ENCODE measurements at places on chromosomes 5 and 9.

GRCh38 chr5:155082401-155082800 lies 68.8 kb downstream of the KIF4B start:
- peak; percentile 82 for DNase-seq

- no peak for DNase-seq
Measured at GRCh38 chr5:20609126-20609525, 621.1 kb upstream of the CDH18 start.

DNA sequence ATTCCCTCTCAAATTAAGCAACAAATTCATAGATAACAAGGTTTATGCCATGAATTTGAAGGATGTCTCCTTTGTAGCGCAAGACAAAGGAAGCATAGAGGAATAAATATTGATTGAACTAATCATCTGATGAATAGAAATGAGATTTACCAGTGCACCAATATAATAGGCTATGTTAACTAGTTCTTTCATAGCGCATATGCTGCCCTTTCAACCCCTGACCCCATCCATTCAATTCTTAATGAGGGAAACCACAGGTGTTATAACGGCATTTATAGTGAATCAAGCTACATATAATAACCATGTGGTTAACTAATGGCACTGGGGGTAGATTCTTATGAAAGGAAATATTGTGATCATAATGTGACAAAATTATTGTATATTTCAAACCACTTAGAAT lies 6.5 kb downstream of the RORB start:
- no peak for DNase-seq

- DNase-seq = peak; percentile 63
Measured at GRCh38 chr5:103562453-103563157, at the start of gene NUDT12. Gene NUDT12 (minus strand): TSS chr5:103562789. CDS start chr5:103560248, 2,541 bp downstream.

DNA sequence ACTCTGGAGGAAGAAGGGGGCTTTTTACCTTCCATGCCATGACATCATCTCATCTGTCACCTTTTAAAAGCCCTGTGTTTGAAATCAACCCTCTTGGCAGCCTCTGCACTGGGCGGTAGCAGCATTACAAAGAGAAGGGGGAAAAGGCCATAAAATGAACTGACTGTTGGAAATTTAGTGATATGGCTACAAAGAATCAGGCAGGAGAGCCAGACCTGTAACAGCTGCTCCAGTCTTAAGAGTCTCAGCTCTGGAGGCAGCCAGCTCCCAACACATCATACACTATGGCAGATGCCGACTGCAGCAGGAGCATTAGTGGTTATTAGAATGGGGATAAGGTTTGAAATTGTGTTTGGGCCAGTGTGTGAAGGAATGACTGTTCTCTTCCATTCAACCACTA lies 257.5 kb downstream of the DMAC1 start:
- no peak for DNase-seq

DNA sequence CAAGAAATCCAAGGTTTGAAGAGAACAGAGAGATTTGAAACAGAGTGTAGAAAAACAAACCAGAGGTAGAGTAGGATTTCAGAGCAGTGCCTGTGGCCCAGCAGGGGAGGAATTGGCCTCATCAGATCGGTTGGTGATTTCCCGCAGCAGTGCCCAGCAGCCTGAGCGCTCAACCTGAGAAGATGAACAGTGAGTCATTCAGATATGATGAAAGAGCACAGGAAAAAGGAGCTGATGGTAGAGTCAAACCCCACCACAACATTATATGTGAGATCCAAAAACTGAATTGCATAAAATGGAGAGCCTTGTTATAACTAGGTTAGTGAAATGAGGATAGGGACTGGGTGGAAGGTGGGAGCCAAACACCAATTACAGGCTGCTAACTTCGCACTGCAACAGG lies 248.9 kb downstream of the PIK3R1 start:
- DNase-seq = peak; percentile 57

DNA sequence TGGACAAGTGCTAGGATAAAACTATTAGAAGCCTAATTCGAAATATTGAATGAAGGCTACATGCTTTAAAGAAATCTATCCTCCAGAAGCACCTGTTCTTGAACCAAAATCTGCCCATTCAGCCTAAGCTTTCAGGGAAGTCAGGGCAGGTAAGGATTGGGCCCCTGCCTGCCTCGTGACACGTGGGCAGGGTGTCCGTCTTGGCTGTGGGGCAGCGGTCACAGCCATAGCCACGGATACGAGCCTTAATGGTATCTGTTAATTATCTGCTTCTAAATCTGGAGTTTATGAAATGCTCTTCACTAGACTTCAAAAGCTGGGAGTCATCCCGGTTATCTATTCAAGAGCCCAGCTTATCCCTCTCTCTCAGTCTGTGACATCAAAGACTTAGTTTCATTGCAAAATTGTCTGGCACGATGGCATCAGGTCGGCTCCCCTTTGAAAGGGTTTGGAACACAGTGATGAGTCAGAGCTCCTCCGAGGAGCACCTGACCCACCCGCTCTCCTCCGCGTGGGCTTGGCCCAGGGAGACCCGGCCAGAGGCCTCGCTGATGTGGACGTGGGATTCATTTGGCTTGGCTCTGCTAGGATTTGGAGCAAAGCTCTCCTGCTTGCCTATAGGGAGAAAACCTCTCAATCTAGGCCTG lies 135.9 kb downstream of the MACROH2A1 start:
- no peak for DNase-seq

Measured in epithelial cell of esophagus (primary cell).